ENCODE measurements at places on chromosomes 7 and 10. TPM values are rescaled to one million over a fixed set of nuclear protein-coding genes. Genes with fewer than 3 reads are reported as not detected.

BEND7 gene
- total RNA-seq = 23.5 TPM

DNA sequence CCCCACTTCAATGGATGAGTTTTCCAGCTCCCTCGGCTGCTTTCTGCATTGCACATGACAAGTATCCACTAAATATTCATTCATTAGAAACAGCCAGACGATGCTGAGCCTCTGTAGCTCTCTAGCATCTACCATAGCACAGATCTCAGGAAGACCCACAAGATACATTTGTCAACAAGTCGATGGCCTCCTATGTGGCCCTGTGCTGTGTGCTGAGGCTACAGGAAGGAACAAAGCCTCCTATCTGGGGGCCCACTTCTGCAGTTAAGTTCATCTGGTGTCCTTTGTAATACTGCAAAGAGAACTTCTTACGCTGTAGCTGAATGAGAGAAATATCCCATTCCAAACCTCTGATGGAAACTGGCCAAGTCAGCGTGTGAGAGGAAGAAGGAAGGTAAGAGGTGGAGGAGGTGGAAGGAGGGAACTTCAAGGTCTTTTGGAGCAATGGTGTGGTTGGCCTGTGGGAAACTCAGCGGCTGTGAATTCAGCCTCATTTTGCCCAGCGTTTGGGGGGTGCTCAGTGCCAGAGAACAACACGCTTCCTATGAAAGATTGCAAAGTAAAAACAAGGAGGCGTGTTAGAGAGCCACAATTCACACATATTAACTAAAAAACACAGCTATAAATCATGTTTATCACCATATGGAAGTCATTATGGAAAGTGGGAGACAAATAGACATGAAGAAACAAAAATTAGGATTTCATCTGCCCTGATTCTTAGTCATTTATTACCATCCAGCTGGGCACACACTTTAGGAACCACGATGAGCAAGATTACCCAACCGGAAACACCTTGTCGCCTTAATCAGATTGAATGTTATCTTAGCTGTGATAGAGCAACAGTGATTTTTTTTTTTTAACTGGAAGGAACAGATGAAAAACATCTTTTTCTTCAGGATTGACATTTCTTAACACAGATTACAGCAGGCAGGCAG lies 62.2 kb upstream of the USP6NL start:
- no peak for DNase-seq
- no peaks in the 10 kb centered on the region for H3K4me1 ChIP-seq
- H3K4me3 ChIP-seq = no peak overlapping the region
- H3K27me3 ChIP-seq = no peaks in the 10 kb centered on the region
- H3K27ac ChIP-seq = no peak overlapping the region

- peak overlapping the region; percentile 62 for H3K4me3 ChIP-seq
- H3K36me3 ChIP-seq = no peaks in the 10 kb centered on the region
- H3K27me3 ChIP-seq = no peaks in the 10 kb centered on the region
- DNase-seq = peak; percentile 87
- H3K4me1 ChIP-seq = peaks cover 21% of the 10 kb centered on the region
Observed at GRCh38 chr10:63628526-63629362, 107.5 kb downstream of the REEP3 start.

GRCh38 chr7:72023926-72024325 lies 388.2 kb downstream of the CALN1 start:
- H3K4me1 ChIP-seq = no peaks in the 10 kb centered on the region
- no peak overlapping the region for H3K4me3 ChIP-seq
- H3K27ac ChIP-seq = no peak overlapping the region
- no peaks in the 10 kb centered on the region for H3K27me3 ChIP-seq

GRCh38 chr7:151524331-151524730 lies 4.6 kb upstream of the RHEB start:
- H3K4me1 ChIP-seq = peaks cover 14% of the 10 kb centered on the region
- no peak for DNase-seq
- no peaks in the 10 kb centered on the region for H3K36me3 ChIP-seq
- no peak overlapping the region for H3K4me3 ChIP-seq
- no peak overlapping the region for H3K27ac ChIP-seq

ADCY1 gene
- total RNA-seq = 0.87 TPM

CALN1 gene
- not detected for total RNA-seq

MNX1 gene
- 80.2 TPM for total RNA-seq

GSTO2 gene
- 5.7 TPM for total RNA-seq

NEURL1 gene
- total RNA-seq = 136 TPM

AMZ1 gene
- 0.45 TPM for total RNA-seq

- H3K36me3 ChIP-seq = no peaks in the 10 kb centered on the region
- no peaks in the 10 kb centered on the region for H3K27me3 ChIP-seq
- H3K4me3 ChIP-seq = no peak overlapping the region
- no peak overlapping the region for H3K27ac ChIP-seq
Observed at GRCh38 chr7:19621740-19622139, 87.1 kb downstream of the POLR1F start.

CYP2C9 gene
- 118 TPM for total RNA-seq

- DNase-seq = no peak
- no peaks in the 10 kb centered on the region for H3K36me3 ChIP-seq
- peaks cover 34% of the 10 kb centered on the region for H3K27me3 ChIP-seq
- H3K27ac ChIP-seq = no peak overlapping the region
Observed at GRCh38 chr10:132137111-132138072, 49.4 kb upstream of the DPYSL4 start.

- no peaks in the 10 kb centered on the region for H3K36me3 ChIP-seq
- H3K27me3 ChIP-seq = no peaks in the 10 kb centered on the region
- no peak overlapping the region for H3K4me3 ChIP-seq
- H3K4me1 ChIP-seq = no peaks in the 10 kb centered on the region
Observed at GRCh38 chr7:116560021-116560970, 35.5 kb downstream of the CAV1 start.

ACTR3C gene
- total RNA-seq = 2.3 TPM

GRCh38 chr7:126940723-126941307 lies 311.9 kb downstream of the GRM8 start:
- DNase-seq = no peak
- no peak overlapping the region for H3K4me3 ChIP-seq
- H3K27me3 ChIP-seq = no peaks in the 10 kb centered on the region

DNA sequence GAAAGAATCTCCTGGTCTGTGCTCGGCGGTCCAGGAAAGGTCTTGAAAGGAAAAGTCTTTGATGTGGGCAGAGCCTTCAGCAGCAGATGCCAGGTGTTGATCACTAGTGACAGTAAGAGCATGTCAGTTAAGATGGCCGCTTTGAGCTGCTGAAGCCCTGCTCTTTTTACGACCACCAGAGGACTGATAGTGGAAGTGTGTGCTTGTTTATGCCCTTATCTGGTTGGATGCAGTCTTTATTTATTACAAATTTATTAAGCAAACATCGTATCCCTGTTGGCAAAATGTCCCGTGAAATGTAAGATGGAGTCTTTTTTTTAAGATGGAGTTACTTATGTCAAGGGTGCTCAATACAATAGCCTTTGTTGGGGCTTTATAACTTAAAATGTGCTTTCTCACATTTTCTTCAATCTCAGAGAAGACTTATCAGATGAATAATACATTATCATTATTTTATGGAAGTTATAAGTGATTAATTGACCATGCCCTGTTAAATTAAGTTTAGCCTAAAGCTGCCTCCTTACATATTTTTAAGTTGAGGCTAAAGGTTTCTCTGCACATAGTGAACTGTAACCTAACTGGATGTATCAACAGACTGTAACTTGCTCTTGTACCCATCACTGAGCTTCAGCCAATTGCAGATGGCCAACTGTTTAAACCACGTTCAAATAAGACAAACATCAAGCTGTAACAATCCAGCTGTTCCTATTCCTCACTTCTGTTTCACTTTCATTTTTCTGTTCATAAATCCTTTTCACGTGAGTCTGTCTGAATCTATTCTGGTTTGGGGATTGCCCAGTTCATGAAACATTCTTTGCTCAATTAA lies 97.4 kb upstream of the PIK3CG start:
- peaks cover 10% of the 10 kb centered on the region for H3K4me1 ChIP-seq
- H3K4me3 ChIP-seq = no peak overlapping the region
- H3K36me3 ChIP-seq = no peaks in the 10 kb centered on the region
- no peak overlapping the region for H3K27ac ChIP-seq
- no peaks in the 10 kb centered on the region for H3K27me3 ChIP-seq

- H3K27me3 ChIP-seq = peaks cover 18% of the 10 kb centered on the region
- peaks cover 12% of the 10 kb centered on the region for H3K4me1 ChIP-seq
- H3K4me3 ChIP-seq = peak overlapping the region; percentile 51
- DNase-seq = peak; percentile 28
- no peaks in the 10 kb centered on the region for H3K36me3 ChIP-seq
Observed at GRCh38 chr7:94395141-94396036, 694 bp downstream of the COL1A2 start.

DNA sequence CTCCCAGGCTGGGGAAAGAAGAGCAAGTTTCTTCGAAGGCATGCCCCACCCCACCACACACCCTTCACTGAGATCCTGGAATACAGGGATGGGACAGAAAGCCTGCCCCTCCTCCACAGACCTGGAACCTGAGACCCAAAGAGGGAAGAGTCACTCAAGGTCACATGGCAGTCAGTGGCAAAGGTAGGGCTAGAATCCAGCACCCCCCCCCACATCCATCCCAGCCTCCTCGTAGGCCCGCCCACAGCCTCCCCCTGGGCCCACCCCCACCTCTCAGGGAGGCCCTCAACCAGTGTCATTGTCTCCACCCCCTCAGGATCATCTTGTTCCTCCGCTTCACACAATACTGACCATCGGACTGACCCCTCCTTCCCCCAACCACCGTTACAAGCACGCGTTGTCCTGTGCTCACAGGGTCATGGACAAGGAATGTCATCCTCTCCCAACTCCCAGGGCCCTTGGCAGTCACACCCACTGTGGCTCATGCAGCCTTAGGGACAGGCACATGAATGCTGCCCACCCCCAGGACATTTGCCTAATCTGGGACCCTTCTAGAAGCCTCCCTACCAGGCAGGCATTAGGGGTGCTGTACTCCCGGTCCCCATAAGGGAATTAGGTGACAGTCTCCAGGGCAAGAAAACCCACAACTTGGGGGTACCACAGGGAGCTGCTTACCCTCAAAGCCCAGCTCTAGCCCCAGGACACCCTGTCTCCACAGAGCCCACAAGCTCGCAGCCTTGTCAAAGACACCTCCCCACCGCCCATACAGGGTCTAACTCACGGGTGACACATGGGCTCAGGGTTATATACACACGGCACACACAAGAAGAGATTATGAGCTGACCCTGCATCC lies 1.4 kb downstream of the KCNH2 start:
- no peaks in the 10 kb centered on the region for H3K36me3 ChIP-seq
- peaks cover 66% of the 10 kb centered on the region for H3K27me3 ChIP-seq
- peak overlapping the region; percentile 52 for H3K4me3 ChIP-seq
- peak overlapping the region; percentile 18 for H3K27ac ChIP-seq
- no peak for DNase-seq

DNA sequence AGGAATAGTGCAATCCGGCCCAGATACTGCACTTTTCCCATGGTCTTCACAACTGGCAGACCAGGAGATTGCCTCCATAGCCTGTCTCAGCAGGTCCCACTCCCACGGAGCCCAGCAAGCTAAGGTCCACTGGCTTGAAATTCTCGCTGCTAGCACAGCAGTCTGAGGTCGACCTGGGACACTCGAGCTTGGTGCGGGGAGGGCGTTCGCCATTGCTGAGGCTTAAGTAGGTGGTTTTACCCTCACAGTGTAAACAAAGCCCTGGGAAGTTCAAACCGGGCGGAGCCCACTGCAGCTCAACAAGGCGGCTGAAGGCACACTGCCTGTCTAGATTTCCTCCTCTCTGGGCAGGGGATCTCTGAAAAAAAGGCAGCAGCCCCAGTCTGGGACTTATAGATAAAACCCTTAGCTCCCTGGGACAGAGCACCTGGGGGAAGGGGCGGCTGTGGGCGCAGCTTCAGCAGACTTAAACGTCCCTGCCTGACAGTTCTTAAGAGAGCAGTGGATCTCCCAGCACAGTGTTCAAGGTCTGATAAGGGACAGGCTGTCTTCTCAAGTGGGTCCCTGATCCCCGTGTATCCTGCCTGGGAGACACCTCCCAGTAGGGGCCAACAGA lies 293.5 kb upstream of the GALNT17 start:
- H3K27ac ChIP-seq = no peak overlapping the region
- DNase-seq = no peak
- no peaks in the 10 kb centered on the region for H3K4me1 ChIP-seq
- H3K27me3 ChIP-seq = no peaks in the 10 kb centered on the region
- no peaks in the 10 kb centered on the region for H3K36me3 ChIP-seq

- peak overlapping the region; percentile 85 for H3K27ac ChIP-seq
- peak overlapping the region; percentile 61 for H3K4me3 ChIP-seq
- H3K27me3 ChIP-seq = peaks cover 37% of the 10 kb centered on the region
- peaks cover 39% of the 10 kb centered on the region for H3K4me1 ChIP-seq
- H3K36me3 ChIP-seq = no peaks in the 10 kb centered on the region
- DNase-seq = no peak
Observed at GRCh38 chr7:69596723-69597277, 1.5 kb upstream of the AUTS2 start.

CDH23 gene
- 1.7 TPM for total RNA-seq

- H3K27me3 ChIP-seq = no peaks in the 10 kb centered on the region
- H3K36me3 ChIP-seq = no peaks in the 10 kb centered on the region
- H3K4me3 ChIP-seq = no peak overlapping the region
- peaks cover 9% of the 10 kb centered on the region for H3K4me1 ChIP-seq
Observed at GRCh38 chr10:17058093-17058492, 71.5 kb downstream of the CUBN start.

ARHGAP19 gene
- 9.0 TPM for total RNA-seq

All from stomach (tissue), 19 donors.